Left renal cortex interstitium (tissue), 4 donors: ENCODE measurements at places on chromosomes 12 and 14.

- peak; percentile 4 for DNase-seq
Measured at GRCh38 chr12:44077294-44077693, 241.4 kb downstream of the TMEM117 start.

DNA sequence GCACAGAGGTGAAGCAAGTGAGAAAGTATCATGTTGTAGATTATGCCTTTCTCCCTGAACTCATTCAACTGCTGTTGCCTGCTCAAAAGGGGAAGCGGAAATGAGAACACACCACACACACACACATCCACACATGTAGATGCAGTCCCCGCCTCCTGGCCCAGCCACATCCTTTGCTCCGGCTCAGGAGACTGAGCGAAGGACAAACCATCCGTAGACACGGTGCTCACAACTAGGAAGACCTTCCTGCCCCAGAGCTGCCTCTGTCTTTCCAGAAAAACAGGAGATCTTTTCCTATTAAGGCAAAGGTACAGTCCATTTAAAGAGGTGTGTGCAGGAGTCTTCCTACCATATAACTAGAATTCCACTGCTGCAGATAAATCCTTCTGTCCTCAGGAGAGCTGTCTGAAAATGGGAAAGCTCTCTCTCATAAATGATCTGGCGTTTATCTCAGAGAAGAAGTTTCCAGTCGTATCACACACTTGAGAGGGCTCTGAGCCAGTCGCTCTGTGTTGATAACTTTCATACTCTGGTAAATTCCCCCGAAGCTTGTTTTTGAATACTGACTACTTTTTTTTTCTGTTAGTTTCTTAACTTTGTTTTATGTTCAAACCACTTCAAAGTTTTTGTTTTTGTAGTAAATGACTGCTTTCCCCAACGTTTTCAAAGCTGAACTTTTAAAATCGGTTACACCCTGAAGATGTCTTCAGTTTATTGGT lies at the start of gene TESPA1:
TSS of gene TESPA1 (minus strand) at position 105 of the 719 bp plus-strand sequence. CDS start 10,200 bp downstream, outside the sequence.
- no peak for DNase-seq

DNA sequence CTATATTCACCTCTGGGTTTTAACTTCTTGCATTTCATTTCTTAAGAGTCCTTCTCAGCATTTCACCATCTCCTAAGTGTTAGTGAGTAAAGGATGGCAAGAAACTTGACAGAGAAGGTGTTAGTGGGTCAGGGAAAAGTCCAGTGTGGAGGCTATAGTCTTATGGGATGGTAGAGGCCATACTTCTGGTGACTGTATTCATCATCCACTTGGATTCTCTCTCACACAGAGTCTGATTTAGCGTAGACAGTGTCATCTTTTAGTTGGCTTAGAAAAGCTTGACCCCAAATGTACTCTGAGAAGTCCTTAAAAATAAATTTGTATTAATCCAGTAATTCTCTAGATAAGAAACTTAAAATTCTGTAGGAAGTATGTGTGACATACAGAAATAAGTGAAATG lies 232.4 kb upstream of the FBXO33 start:
- DNase-seq = no peak

DNA sequence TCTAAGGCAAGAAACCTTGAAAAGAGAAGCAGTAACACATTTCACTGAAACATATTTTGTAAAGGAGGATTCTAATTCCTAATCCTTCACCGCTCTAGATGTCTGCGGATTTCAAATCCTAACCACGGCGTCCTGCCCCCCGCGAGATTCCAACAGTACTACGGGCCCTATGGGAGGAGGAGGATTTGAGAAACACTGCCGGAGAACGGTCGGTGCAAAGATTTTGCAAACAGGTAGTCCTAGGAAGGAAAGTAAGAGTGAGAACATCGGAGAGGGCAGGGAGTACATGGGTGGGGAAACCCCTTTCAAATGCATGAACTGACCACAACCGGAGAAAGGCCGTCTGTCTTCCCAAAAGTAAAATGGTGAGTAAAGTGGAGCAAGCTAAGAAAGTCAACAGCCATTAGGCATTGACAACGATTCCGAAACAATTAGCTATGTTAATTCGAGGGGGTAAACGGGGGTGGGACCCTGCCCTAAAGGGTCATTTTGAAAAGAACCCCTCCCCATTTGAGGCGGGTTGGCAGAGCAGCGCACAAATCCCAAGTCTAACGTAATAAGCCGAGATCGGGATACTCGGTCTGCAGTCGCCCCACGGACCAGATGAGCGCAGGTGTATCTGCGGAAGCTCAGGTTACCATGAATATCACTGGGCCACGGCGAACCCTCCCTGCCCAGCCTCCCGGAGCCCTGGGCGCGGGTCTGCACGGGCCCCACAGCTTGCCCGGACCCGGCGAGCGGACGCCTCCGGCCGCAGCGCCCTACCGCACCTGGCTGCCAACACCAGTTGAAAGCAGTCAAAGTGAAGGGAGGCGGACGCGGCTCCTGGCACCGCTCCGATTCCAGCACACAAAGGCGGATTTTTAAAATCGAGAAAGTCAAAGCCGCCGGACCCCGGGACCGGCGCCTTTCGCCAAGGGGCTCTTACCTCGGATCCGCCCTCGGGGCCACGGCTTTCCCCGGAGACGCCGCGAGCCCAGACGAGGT lies 662 bp downstream of the EPS8 start:
- DNase-seq = peak; percentile 64

- peak; percentile 70 for DNase-seq
Measured at GRCh38 chr14:60722357-60723115, 1.6 kb downstream of the SIX4 start.

- no peak for DNase-seq
Measured at GRCh38 chr12:11824736-11825135, 175.3 kb downstream of the ETV6 start.

DNA sequence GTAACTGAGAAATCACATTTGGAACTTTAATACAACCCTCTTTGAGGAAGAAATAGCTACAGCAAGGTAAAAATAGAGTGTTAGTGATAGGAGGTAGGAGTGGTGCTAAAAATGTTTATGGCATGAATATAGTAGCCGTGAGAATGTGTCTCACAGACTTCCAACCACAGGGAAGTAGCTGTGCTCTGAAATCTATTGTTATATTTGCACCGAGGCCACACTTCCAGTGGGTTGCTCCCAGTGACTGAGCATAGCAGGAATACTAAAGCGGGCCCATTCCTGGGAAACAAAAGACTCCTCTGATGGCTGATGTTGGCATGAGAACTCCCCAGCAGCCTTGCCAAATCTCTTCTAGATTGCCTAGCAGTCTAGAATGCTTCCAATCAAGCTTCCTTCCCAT lies 174.1 kb upstream of the PLXNC1 start:
- DNase-seq = no peak

GRCh38 chr12:46300910-46301309 lies 32.1 kb upstream of the SLC38A1 start:
- DNase-seq = no peak

DNA sequence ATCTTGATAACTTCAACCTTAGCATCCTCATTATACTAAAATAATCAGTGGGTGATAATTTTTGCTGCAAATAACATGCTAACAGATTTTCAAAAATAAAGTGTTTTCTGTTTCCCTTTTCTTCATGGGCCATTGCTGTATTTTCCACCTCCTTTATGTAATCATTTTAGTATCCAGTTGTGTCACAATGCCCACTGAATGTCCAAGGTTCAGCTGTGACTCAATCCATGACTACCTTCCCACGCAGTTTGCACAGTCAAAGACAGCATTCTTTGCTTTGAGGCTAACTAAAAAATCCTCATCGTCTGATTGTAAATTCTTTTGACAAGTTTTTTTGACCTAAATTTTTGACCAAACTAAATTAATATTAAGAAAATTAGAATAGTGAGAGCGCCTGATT lies 474.1 kb downstream of the FLRT2 start:
- DNase-seq = no peak

DNA sequence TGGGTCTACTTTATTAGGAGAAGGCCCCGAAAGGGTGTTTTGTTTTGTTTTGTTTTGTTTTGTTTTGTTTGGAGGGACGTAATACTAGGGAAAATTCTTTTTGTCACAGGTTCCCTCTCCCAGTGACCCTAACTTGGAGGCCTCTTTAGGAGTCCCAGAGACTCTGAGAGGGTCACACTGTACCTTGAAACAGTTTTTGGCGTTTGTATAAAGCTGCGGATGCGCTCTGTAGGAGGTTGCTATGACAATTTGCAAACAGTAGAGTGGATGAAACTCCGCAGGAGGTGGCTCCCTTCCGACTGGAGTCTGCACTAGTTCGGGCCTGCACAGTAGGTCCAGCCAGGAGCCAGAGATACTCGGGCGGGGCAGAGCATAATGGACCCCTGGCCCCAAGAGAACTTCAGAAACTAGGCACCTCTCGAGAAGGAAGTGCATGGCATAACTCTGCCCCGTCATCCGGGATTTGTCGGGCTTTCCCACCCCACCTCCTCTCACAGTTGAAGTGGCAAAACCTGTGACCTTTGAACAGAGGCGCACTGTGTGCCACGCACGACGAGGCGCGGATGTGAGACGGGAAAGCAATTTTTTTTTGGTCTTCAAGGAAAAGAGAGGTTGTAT lies 1.3 kb upstream of the DYRK2 start:
- no peak for DNase-seq

GRCh38 chr12:130044991-130045621 lies 117.2 kb upstream of the FZD10 start:
- DNase-seq = no peak

DNA sequence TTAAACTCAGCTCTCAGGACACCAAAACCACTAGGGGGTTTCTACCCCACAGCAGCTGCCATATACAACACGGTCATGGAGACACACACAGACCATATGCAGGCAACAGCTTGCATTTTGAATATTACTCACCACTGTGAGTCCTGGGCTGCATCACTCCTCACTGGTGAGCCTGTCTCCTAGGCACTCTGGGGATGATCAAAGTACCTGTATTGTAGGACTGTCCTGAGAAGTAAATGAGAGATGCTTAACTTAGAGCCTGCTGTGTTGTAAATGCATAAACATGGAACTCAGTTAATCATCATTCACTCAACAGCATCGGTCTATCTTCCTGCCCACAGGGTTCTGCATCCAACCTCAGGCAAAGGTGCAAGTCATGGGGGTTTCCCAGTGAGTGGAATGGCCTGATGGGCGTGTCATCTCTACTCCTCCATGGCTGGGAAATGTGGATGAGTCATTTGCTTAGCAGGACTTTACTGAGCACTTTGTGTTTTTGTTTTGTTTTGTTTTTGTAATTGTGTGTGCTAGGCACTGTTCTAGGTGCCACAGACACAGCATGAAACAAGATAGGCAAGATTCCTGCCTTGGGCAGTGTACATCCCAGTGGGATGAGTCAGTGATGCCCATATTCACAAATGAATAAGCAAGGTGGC lies 1141.2 kb upstream of the TMEM132C start:
- no peak for DNase-seq

- DNase-seq = no peak
Measured at GRCh38 chr12:25784669-25785068, 173.8 kb upstream of the RASSF8 start.

DNA sequence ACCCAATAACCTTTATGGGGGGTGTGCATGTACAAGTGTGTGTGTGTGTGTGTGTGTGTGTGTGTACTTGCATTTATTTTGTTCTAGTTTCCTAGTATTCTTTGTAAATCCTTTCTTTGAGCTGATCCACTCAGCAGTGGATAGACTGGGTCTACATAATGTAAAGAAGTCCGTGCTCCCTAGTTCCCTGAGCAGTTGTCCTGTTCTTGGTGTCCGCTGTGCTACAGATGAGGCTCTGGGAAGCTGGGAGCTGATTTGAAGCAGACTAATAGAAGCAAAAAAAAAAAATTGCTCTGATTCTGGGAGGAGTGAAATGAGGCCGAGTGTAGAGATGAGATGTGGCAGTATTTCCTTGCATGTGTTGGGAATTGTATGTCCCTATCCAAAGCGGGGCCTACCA lies 150.4 kb upstream of the WSCD2 start:
- DNase-seq = no peak

DNA sequence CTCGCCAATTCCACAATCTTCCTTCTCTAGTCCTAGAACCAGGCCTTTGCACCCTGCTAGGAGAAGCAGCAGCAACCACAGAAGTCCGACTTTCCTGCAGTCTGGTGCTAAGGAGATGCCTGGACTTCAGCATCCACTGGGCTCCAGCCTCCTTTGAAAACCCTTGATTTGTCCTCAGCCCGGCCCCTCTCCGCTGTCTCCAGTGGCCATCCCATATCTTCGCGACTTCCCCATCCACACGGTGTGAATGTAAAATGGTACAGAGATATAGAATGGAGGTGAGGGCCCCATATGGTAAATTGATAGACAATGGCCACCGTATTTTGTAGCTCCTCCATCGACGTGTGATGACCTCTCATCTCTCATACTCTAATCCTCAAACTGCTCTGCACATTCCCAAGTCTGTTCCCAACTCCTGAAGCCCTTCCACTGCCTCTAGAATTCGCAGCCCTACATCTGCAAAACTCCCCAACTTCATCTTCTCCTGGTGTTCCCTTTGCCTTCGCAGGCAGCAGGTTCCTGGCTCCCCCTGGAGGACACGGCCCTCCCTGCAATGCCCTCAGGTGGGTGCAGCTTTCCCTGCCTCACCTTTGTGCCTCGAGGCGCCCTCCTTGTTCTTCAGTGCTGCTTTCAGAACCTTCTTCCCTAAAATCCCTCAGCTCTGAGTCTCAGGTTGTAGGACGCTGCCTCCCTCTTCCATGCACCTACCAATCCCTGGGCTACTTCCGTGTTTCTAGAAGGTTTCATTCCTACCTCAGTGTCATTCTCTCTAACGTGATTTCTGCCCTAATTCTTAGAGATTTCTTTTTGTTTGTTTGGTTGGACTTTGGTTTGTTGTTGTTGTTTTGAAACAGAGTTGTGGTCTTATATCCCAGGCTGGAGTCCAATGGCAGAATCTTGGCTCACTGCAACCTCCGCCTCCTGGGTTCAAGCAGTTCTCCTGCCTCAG lies 36.7 kb downstream of the TMBIM6 start:
- DNase-seq = no peak

GRCh38 chr14:20681348-20682126 lies 2.8 kb upstream of the RNASE4 start:
- peak; percentile 81 for DNase-seq

DNA sequence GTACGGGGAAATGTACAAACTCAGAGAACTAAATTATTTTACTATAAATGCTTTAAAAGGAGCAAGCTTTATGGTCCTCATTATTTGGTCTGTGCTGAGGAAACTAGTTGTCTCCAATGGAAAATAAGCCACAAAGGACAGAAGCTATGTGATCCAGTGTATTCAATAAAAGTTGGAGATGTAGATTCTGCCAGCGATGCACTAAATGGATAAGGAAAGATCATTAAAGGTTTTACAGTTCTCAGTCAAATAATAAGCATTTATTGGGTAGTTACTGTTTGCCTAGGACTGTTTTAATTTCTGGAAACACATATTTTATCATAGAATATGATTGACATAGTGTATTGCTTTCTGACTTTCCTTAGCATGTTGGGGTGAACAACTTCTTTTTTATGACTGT lies 458.9 kb upstream of the STXBP6 start:
- no peak for DNase-seq

- DNase-seq = no peak
Measured at GRCh38 chr12:108831309-108831991, 25.9 kb downstream of the SSH1 start.

- no peak for DNase-seq
Measured at GRCh38 chr12:13537623-13538022, 341.1 kb downstream of the EMP1 start.

DNA sequence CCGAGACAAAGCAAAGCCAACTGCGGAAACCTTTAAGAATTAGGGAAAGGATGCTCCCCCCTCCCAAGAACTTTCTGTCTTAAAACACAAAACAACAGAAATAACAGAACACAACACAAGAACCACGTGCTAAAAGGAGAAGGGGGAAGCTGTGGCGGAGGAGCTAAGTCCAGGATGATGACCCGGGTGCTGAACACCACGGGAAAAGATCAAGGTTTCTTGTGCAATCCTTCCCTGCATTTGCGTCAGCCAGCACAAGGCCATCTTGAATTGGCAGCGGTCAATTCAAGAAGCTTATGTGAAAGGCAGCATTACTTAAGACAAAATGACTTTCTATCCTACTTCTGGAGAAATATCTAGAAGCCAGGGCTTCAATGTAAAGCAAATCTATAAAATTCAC lies 11.0 kb upstream of the CREBL2 start:
- DNase-seq = no peak
